H4 (cell line): ENCODE measurements at places on chromosomes 11 and 22. TPM values are rescaled to one million over a fixed set of nuclear protein-coding genes. Genes with fewer than 3 reads are reported as not detected.

Gene LBHD1
- 3.7 and 5.1 TPM in 2 replicates for total RNA-seq

Gene SOX6
- 6.4 and 16.6 TPM in 2 replicates for total RNA-seq

Gene FXYD2
- not detected in 2 replicates for total RNA-seq

Gene INS
- total RNA-seq = not detected in 2 replicates

Gene UCP3
- not detected in 2 replicates for total RNA-seq

Gene OR8G1
- total RNA-seq = not detected in 2 replicates

Gene OR52L1
- not detected in 2 replicates for total RNA-seq

Gene PRR33
- not detected in 2 replicates for total RNA-seq

Gene MYOD1
- not detected in 2 replicates for total RNA-seq

Gene TTC36
- 0.19 TPM in 1 of 2 replicates, not detected in the other for total RNA-seq

Gene OR56A3
- total RNA-seq = not detected in 2 replicates

Gene TREH
- not detected in 2 replicates for total RNA-seq

Gene APOBEC3C
- total RNA-seq = 7.2 and 8.0 TPM in 2 replicates

Gene BEST1
- total RNA-seq = 0.39 and 0.62 TPM in 2 replicates

Gene DDI1
- total RNA-seq = not detected in 2 replicates

Gene GAL3ST1
- not detected in 2 replicates for total RNA-seq
